ENCODE measurements at places on chromosomes 12 and 14. TPM values are rescaled to one million over a fixed set of nuclear protein-coding genes. Genes with fewer than 3 reads are reported as not detected.

TTC9 gene
- 3.6 TPM for total RNA-seq

SLC10A1 gene
- not detected for total RNA-seq

- DNase-seq, result no peak
Observed at GRCh38 chr12:52284562-52285171, 6.7 kb downstream of the KRT81 start.

DNA sequence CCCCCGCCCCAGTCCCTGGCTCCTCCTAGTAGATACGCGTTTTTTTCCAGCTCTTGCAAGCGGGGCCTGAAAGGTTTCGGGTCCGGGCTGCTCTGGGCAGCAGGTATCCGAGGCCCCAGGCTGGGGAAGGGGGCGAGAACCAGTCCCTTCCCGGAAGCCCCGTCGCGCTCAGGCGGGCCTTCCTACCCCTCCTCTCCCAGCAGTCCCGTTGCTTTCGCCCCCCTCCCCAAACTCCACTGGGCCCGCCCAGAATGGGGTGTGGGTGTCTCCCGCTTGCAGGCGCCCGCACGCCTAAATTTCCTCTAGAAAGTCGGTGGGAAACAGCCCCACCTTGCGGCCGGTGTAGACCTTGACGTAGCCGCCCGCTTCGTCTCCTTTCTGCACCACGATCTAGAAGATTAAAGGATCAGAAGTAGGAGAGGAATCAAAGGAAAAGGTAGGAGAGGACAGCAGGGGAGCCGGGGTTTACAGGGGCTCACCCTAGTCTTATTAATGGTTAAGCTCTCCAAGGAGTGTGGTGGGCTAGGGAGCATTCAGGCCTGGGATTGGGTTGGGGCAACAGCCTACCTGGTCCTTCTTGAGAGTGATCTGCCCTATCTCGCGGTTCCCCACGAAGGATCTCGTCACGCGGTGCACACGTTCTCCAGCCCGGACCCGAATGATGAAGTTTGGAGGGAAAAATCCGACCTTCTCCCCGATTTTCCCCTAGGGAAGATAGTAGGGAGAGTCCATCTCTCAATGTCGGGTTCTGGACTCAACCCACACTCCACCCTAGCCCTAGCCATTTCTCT, 7.3 kb downstream of the STAC3 start:
- peak; percentile 84 for DNase-seq

GRCh38 chr14:74241652-74242017, 2.4 kb downstream of the VSX2 start:
- no peak for DNase-seq

All from left cardiac atrium (tissue), 4 donors.